GM19239 (cell line): ENCODE measurements at places on chromosomes 6 and 20.
A peak's percentile ranks its signal among the peaks of the same experiment; 100 is the strongest.

- DNase-seq: no peak
These were observed 642 bp downstream of the GZF1 start for GRCh38 chr20:23362392-23363256.

- no peak for DNase-seq
These were observed 84.6 kb upstream of the ZNF322 start for GRCh38 chr6:26743941-26744699.

- DNase-seq: no peak
These were observed 478.5 kb downstream of the PKHD1 start for GRCh38 chr6:51608932-51609331.

- DNase-seq: no peak
These were observed 17.6 kb downstream of the BPIFB4 start for GRCh38 chr20:33097001-33097400.

DNA sequence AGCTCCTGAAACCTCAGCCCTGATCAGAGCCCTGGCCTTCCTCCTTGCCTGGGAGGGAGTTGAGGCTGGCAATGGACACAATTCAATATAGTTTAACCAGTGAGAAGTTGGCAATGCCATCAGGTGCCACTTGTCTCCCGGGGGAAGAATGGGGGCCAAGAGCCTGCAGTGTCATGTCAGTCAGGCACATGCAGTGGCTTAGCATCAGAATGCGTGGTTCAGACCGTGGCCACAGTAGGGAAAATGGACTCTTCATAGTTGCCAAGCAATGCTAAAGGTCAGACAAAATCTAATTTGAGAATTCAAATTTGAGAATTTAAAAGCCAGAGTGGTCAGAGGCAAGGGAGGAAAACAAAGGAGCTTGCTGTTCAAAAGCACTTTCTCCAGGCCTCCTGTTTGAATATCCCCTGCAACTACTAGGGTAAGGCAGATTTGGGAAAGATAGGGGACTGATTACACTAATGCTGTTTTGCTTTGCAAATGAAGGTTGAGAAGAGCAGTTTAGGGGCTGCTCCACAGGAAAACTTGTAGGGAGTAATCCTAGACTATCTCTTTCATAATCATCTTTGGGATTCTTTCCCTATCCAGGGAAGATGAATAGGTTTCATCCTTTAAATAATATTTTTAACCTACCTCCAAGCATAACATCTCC, 33.1 kb upstream of the CLIC5 start:
- DNase-seq: no peak

GRCh38 chr6:84777888-84778287, 13.5 kb upstream of the TBX18 start:
- DNase-seq: no peak

DNA sequence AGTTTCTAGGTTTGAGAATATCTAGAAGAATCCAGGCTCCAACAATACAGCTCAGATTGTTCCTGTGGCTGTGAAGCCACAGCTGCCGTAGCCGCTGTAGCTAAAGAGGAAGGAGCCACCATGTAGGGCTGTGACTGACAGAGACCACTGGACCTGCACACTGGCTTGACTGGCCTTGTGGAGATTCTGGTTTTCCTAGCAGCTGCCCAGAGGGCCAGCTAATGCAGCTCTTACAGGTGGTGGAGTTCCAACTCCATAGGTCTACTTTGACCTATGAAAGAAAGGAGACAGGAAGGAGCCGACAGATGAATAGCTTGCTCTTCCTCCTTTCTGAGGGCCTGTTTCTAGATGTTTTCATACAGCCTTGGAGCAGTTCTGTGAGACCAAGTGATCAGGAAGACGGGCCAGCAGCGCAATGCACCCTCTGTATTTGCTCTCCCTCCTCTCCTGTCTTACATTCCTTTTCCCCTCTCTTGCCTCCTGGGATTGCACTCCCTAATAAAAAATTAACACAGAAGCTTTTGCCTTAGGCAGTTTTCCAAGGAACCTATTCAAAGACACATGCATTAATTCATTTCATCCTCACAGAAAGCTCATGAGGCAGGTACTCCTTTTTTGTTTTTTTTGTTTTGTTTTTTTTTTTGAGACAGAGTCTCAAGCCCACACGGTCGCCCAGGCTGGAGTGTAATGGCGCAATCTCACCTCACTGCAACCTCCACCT, 51.8 kb upstream of the MYB start:
- no peak for DNase-seq

- DNase-seq: no peak
These were observed 42.3 kb upstream of the NAA20 start for GRCh38 chr20:19974630-19975435.

DNA sequence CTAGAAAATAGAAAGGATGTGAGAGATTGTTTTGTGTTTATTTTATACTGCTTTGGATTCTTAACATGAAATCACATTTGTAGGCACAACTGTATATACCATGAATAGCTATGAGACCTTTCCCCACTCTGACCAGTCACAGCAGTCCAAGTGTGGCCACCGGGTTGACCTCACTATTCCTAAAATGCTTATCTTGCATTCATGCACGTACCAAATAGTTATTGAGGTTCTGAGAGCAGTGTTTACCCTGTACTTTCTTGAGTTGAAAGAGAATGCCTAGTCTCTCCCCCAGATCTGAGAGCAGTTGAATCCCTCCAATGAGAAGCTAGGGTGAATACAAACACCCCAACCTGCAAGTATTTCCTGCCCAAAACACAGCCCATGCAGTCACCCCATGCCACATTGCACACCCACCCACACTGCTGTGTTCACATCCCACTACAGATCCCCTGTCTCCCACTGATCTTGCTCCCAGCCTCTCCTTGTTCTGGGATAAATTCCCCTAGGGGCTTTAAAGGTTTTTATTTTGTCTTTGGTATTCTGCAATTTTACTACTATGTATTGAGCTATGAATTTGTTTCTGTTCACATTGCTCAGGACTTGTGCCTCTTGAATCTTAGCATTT, 51.6 kb downstream of the GOPC start:
- DNase-seq: no peak

- DNase-seq: no peak
These were observed at the start of gene HNF4A for GRCh38 chr20:44355498-44356352. Gene HNF4A, plus strand, starts transcription at chr20:44355699. Its CDS starts 106 bp downstream, at chr20:44355805.

- DNase-seq: no peak
These were observed 377.6 kb upstream of the CITED2 start for GRCh38 chr6:139752086-139752485.

- no peak for DNase-seq
These were observed 14.9 kb upstream of the MAPRE1 start for GRCh38 chr20:32804817-32805216.

- DNase-seq: no peak
These were observed 3.5 kb upstream of the GHRH start for GRCh38 chr20:37265152-37265551.

GRCh38 chr6:69816026-69816425, 19.2 kb upstream of the LMBRD1 start:
- DNase-seq: no peak

DNA sequence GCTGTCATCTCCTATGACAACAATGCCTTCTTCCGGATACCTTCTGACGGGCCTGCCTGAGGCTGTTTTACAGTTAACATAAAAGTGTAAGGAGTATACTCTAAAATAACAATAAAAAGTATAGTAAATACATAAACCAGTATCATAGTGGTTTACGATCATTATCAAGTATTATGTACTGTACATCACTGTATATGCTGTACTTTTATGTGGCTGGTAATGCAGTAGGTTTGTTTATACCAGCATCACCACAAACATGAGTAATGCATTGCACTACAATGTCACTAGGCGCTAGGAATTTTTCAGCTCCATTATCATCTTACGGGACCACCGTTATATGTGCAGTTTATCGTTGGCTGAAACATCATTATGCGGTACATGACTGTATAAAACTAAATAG, 76.5 kb downstream of the VEGFA start:
- no peak for DNase-seq

GRCh38 chr20:38935967-38936407, 9.8 kb downstream of the FAM83D start:
- no peak for DNase-seq

GRCh38 chr6:151247490-151247889, 7.7 kb downstream of the AKAP12 start:
- no peak for DNase-seq

DNA sequence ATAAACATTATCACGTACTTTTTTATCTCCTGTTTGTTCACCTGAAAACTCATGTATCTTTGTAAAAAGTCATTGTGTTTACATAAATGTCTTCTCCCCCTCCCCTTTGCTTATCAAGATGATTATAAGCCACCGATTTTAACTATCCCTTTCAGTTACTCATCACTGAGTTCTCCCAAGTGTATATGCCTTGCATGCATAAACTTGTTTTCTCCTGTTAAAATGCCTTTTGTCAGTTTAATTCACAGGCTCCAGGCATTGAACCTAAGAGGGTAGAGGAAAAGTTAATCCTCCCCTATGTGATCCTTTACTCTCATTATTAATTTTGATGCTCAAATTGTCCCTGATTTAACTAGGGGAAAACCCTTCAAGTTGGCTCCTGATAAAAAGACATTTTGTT, 24.2 kb downstream of the ANKEF1 start:
- DNase-seq: no peak

GRCh38 chr6:34334796-34335416, 57.6 kb downstream of the NUDT3 start:
- no peak for DNase-seq

DNA sequence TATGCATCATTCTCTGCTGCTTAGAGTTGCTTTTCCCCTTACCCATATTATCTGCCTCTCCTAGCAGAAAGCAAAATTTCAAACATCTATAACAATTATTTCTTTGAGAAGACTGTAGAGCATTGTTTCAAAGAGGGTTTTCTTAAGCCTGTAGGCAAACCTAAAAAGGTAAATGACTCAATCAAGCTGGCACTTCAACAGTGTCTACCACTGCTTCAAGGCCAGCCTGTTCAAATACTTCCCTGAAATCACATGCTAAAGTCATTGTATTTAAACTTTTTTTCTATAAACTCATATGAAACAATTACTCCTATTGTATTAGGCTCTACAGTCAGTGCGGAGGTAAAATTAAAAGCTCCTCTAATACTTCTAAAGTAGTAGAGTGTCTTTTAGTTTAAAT, 87.1 kb downstream of the OGFRL1 start:
- DNase-seq: no peak

- no peak for DNase-seq
These were observed 59.7 kb downstream of the EYA4 start for GRCh38 chr6:133300896-133301295.

DNA sequence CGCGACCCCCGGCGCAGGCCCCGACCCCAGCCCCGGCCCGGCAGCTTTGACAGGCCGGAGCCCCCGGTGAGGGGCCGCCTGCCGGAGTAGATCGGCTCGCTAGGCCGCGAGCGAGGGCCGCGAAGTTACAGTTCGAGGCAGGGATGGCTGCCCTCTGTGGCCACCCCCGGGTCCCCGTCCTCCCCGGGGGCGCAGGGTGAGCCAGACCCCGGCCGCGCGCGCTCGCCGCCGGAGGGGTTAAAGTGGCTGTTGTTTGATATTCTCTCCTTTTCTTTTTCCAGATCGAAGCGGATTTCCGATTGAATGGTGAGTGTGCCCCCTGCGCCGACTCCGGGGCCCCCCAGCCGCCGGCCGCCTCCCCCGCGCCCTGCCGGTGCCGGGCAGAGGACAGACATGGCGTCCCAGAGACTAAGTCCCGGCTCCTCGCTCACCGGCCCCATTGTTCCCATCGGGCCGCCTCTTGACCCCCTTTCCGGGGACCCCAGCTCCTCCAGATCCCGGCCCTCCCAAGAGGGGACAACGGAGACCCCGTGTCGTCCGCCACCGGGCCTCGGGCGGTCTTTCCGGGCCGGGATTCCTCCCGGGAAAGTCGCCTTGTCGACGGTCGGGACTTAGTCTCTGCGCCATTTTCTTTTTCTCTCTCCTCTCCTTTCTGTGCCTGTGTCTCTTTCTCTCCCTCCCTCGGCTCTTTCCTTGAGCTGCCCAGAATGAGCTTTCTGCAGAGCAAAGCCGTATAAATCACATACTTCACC, 704 bp downstream of the TOP1 start:
- peak; percentile 22 for DNase-seq

DNA sequence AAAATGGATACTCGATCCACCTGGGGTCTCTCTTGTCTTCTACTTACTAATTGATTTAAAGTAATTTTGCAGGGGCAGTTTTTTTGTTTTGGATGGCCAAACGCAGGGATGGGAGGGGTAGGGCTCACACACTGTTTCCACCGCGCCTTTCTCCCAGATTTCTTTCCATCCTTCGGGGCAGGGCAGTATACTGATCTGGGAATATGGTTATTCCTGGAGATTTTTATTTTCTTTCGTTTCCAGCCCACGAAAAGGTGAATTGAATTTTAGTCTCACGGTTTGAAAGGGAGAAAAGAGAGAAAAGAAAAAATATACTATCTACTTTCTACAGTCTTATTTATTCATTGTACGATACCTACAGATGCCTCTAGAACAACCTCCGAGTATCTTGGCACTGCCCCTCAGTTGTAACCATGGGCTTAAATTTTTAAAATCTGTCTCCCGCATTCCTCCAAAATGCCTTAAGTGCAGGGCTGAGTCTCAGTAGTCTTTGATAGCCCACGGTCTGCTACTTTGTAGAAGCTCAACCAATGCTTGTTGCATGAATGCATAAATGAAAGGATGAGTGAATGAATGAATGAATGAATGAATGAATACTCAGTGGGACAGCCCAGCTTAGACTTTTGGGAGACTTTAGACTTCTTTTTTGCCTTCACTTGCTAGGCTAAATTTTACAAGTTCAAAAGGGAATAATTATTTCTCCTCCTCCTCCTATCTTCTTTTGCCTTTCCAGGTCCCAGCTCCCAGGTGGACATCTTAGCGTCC, 18.1 kb upstream of the TRIM27 start:
- no peak for DNase-seq

DNA sequence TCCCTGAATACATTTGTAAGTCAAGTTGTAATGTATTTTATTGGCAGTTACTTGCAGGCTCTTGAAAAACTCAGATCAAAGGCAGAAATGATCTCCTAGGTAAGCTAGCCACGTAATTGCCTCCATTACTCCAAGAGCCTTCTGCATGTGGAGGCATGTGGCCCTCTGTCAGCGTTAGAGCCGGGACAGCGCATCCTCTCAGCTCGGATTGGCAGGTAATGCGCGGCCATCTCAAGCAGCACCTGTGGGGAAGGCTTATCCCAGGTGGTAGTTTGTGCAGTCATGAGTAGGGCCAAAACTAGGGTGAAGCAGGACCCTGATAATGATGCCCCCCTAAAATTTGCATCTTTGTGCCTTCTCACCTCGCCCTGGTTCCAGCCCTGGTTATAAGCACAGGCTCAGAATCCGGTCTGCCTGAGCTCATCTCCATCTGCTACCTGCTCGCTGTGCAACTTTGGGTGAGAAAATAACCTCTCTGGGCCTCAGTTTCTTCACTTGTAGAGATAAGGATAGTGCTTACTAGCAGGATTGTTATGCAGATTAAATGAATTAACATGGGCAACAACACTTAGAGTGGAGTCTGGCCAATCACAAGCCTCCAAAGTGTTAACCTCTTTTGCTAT, 157.5 kb upstream of the PMEPA1 start:
- DNase-seq: no peak
